T47D (cell line): ENCODE measurements at places on chromosomes 16 and 17.

DNA sequence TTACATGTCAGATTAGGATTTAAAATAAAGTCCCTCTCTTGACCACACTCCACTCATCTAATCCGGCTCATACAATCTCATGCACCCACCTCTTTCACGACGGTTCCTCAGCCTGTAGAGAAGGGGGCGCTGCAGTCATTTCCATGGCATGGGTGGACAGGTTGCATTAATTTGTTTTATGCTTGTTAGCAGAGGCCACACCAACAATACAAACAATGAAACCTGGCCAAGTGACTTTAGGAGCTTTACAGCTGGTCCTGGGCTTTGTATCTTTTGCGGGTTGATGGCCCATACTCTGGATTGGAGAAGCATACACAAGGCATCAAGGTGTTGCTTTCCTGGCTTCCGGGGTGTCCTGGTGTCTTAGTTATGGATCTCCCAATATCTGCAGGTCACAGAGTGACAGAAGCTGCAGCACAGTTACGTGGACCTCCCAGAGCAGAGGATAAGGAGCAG, 9.7 kb upstream of the SNF8 start:
- no peak for DNase-seq

DNA sequence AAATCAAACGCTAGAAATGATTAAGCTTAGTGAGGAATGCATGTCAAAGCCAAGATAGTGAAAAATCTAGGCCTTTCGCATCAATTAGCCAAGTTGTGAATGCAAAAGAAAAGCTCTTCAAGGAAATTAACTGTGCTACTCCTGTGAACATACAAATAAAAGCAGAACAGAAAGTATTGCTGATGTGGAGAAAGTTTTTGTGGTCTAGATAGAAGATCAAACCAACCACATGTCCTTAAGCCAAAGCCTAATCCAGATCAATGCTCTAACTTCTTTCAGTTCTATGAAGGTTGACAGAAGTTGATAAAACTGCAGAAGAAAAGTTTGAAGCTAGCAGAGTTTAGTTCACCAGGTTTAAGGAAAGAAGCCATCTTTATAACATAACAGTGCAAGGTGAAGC, 1044.6 kb downstream of the CDH11 start:
- DNase-seq: no peak

- no peak for DNase-seq
Measured at GRCh38 chr16:57472665-57473060, 10.2 kb downstream of the POLR2C start.

DNA sequence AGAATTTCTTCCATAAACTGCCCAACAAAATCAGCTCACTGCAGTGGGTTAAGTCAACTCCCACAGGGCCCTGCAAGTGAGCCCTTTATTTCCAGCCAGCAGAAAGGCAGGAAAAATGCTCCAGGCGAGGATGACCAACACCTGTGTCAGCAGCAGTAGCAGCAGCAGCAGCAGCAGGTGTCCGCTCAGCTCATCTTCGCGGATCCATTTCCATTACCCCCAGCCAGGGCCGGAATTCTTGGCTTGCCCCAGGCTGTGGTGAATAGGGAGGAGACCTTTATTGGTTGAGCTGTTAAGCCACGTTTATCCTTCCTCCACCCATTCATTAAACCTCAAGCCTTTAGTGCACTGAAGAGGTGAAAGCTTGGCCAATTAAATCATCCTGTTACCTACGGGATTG, 46.2 kb downstream of the MARCHF10 start:
- no peak for DNase-seq

DNA sequence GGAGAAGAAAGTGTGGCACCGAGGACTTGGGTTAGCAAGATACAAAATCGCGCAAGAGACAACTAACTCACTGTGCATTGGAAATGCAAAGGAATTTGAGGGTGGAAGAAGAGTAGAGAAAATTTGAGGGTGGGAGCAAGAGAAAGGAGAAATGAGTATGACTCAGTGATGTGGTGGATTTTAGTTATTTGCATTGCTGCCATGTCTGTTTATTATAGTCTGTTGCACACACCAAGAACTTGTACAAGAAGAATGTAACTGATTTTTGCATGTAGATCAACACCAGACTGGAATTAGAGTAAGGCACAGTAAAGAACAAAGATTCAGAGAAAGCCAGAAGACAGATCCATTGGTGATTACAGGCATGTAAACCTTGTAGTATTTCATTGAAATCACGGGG, 71.6 kb upstream of the SMIM36 start:
- no peak for DNase-seq

DNA sequence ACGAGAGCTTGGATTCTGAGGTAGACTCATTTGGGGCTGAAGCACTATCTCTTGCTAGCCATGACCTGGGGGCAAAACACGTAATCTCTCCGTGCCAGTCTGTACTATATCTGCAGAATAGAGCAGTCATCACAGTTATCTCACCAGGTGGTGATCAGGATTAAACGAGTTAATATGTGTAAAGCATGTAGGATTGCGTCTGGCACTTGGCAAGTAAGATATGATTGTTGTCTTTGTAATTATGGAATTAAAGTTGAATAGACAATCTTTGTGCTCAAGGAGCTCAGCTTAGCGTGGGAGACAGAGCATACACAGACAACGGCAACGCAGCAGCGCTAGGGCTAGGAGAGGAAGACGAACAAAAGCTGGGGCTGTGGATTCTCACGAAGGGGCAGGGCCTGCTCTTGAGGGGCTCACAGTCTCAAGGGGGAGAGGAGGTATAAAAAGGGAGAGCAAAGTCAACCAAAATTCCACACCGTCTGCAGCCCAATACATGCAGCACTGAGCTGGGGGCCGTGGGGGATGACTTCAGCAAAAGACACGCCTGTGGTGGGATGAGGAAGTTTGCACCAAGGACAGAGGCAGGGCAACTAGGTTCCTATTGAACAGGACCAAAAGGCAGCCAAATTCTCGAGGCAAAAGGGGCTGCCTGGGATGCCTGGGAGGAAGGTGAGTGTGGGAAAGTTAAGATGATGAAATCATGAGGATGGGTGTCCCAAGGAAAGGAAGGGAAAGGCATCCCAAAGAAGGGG, 68.6 kb downstream of the SDK2 start:
- DNase-seq: no peak

- no peak for DNase-seq
Measured at GRCh38 chr17:59199398-59199797, 10.4 kb upstream of the SMG8 start.

DNA sequence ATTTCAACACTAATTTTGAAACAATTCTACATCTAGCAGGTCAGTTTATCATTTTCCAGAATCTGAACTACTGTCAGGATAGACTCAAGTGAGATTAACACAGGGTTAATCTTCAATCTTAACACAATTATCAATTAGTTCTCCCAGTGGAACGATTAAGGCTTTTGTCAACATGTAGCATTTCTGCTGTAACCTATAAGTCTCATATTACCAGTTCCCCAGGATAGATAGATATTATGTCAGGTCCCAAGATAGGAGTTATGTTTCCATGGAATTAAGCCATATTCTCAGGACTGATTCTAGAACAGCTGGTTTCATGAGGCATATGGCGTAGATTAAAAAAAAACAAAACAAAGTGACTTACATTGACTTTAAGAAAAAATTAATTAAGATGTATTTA, 4.4 kb upstream of the FBF1 start:
- DNase-seq: no peak

- DNase-seq: no peak
Measured at GRCh38 chr16:15854906-15855703, 1.7 kb downstream of the MYH11 start.

- DNase-seq: peak; percentile 89
Measured at GRCh38 chr17:74758848-74759168, 10.4 kb downstream of the NHERF1 start.

- no peak for DNase-seq
Measured at GRCh38 chr16:81517629-81518438, 73.2 kb downstream of the CMIP start.

GRCh38 chr17:1638171-1638590, 7.4 kb downstream of the SCARF1 start:
- DNase-seq: no peak

DNA sequence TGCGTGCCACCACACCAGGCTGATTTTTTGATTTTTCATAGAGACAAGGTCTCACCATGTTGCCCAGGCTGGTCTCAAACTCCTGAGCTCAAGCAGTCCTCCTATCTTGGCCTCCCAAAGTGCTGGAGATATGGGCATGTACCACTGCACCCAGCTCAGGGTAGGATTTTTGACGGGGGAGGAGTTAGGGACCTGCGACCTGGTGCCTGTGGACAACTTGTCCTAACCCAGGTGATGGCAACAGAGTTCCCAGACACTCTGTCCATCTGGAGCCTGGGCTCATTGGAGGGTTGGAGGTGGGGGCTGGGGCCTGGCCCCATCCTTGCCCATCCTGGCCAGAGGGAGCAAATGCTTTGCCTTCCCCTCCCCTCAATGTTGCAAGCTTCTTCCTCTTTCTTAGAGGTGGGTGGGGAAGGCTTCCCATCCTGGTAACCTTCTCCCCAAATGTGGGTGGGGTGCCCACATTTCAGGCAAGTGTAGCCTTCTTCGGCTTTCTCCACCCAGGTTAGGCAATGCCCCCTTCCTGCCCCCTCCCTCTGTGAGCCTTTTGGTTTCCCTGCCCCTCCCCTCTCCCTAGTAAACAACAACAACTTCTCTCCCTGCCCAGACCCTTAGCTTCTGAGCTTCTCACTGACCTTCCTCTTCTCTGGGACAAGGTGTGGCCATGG, 24.9 kb downstream of the RARA start:
- no peak for DNase-seq

- DNase-seq: no peak
Measured at GRCh38 chr17:62676952-62677596, 49.6 kb downstream of the MRC2 start.

DNA sequence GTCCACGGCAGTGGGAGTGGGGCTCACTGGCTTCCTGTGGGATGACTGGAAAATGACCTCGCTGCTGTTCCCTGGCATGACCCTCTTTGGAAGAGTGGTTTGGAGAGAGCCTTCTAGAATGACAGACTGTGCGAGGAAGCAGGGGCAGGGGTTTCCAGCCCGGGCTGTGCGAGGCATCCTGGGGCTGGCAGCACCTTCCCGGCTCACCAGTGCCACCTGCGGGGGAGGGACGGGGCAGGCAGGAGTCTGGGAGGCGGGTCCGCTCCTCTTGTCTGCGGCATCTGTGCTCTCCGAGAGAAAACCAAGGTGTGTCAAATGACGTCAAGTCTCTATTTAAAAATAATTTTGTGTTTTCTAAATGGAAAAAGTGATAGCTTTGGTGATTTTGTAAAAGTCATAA, 7.8 kb upstream of the RNF213 start:
- DNase-seq: peak; percentile 93

DNA sequence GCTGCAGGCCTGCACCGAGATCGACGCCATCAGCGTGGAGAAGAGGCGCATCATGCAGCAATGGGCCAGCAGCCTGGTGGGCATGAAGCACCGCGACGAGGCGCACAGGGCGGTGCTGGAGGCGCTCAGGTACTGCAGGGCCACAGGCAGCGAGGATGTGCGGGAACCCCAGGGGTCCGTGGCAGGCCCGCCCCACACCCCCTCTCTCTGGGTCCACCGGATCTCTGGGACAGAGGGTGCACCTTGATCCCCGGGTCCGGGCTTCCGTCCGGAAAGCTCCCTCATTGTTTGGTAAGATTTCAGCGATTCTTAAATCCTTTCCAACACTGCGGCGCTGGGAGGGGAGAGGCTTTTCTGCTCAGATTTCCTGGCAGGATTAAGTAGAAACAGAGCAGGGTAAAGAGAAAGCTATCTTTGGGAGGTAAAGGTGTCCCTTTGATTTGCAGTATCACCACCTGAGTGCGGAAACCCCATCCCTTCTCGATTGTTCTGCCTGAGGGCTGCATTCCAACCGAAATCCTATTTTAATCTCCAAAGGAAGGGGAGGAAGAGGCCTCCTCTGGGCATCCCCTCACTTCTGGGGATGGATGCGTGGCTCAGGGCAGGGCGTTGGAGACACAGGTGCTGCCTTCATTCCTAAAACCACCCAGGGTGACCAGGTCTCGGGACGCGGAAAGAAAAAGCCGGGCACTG, 29.2 kb downstream of the CCDC40 start:
- DNase-seq: no peak

DNA sequence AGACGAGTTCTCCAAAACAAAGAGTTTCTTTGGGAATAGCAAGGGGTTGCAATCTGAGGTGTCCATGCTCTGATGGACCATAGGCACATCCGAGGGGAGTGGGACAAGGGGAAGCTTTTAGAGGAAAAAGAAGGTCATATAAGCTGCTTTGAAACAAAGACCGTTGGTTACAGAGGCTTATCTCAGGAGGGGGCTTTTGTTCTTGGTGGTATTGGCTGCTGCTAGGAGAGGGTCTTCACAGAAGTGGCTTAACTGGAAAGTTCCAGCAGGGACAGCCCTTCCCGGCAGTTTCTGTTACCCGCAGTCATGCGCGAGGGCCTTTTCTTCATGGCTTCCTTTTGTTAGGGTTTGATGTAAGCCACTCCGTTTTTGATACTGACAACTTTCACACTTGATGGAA, 76.0 kb downstream of the RAP1GAP2 start:
- DNase-seq: no peak

DNA sequence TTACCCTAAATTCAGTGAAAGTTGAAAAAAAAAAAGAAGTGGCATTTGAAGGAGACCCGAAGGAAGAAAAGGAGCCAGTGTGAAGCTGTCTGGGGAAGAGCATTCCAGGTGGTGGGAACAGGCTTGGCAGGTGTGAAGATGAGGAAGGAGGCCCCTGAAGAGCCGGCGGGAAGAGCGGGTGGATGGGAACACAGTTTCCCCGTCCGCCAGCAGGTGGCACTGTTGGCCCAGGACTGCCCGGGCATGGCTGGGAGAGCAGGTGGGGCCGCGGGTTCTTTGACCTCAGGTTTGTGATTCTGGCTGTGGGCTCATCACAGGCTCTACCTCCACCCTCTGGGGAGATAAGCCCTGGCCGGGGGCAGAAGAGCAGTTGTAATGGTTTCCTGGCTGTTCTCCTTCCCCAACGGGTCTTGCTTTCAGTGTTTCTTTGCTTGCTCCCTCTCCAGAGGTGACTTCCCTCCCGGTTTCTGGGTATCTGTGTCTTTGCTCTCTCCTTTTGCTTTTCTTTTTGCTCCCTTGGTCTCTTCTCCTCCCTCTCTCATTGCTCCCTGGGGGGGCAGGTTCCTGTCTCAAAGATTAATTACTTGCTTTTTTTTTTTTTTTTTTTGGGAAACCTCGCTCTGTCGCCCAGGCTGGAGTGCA, 32.3 kb downstream of the RAP1GAP2 start:
- DNase-seq: peak; percentile 67

- no peak for DNase-seq
Measured at GRCh38 chr16:11254913-11255736, 879 bp downstream of the SOCS1 start.

- no peak for DNase-seq
Measured at GRCh38 chr17:79011451-79012147, 2.0 kb upstream of the CANT1 start.
